ENCODE measurements at places on chromosomes 13 and 19.

GRCh38 chr13:45492538-45492937 is 27.8 kb downstream of the COG3 start:
- no peak for DNase-seq

GRCh38 chr19:7858109-7858770 is 15.9 kb downstream of the PRR36 start:
- DNase-seq = no peak

- DNase-seq = no peak
Observed at GRCh38 chr19:9863759-9864158, 28.6 kb downstream of the PIN1 start.

DNA sequence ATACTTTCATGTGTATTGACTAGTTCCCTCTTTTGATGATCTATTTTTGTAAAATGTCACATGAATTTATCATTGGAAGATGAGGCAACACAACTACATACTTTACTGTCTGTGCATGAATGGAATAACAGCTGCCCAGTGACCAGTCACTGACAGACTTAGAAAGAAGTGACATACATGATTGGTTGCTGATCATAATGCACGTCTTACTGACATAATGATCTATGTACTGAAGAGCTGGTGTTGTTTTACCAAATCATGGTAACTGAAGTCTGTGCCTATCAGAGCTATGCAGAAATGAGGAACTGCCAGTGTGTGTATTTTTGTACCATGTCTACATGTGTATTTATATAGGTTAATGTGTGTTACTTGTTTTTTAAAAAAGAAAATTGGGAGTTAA is 26.5 kb downstream of the GPR18 start:
- DNase-seq = no peak

- no peak for DNase-seq
Observed at GRCh38 chr13:79936368-79937136, 404.4 kb downstream of the SPRY2 start.

DNA sequence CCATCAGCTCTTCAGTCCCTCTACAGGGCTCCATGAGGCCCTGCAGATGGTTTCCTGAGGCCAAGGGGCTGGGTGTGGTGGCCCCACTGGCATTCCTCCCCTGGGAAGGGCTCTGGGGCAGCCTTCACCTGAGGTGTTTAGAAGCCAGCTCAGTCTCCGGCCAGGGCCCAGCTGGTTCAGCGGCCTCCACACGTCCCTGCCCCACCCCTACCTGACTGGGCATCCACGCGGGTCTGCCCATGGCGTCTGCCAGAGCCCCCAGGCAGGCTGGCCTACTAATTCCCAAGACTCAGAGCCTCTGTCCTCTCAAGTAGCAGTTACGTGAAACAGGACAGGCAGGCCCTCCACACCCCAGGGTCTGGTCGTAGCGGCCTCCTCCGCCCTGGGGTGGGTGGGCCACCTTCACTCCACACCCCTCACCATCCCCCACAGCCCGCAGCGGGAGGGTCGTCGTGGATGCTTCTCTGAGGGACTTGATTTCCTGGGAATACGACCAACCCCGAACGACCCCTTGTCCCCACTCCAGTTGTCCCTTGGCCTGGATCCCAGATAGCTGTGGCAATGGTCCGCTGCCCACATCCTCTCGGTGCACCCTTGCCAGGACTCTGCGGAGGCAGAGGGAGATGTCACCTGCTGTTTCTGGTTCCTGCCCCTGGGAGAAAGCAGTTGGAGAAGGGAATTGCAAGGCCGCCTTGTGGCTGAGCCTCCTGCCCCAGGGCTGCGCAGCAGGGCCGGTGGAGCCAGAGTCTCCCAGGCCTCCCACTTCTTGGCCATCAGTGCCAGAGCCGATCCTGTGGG is 24.3 kb downstream of the CAPN12 start:
- DNase-seq = no peak
